ENCODE measurements at places on chromosomes 7 and 10.

DNA sequence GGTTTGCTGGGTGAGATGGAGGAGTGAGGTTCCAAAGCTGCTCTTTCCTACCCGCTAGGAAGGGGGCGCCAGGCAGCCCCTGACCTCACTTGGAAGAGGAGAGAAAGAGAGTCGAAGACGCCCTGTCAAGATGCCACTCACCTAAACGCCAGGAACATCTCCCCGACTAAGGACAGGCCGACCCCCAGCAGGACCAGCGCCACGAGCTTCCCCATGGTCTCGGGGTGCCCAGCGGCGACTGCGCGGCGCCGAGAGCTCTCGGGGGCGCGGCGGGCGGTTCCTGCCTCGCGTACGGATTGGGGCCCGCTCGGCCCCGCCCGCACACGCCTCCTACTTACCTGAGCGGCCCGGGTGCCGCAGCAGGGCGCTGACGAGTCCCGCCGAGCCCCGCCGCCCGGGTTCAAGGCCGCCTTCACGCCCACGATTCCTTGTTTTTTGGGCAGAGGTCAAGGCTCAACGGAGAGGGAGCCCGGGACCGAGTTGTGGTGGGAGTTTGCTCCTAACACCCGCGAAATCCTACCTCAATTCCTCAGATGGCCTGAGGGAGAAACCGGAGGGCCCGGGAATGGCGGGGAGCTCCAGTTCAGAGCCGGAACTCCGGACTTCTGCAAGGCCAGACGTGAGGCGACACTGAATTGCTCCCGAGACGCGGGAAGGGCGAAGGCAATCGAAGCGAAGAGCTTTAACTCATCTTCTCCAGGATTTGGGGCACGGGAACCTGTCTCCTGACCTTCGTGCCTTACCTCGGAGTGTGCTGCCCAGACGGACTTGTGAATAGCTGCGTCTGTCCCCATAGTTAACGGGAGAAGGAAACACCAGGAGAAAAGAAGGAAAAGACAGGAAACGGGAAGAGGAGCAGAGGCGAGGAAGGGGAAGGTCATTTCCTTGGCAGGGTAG, at the start of gene PON3:
PON3 (minus strand) TSS at position 240 of the 897 bp plus-strand sequence; CDS start at position 215, 25 bp downstream.
- peak; percentile 13 for DNase-seq
- H3K27ac ChIP-seq = no peak within 1 kb of the TSS
- peaks cover 33% of the 10 kb centered on the region for H3K27me3 ChIP-seq
- no peaks in the 10 kb centered on the region for H3K36me3 ChIP-seq
- H3K4me1 ChIP-seq = peaks cover 5% of the 10 kb centered on the region
- H3K4me3 ChIP-seq = peak within 1 kb of the TSS; percentile 64

- no peak for DNase-seq
- H3K4me1 ChIP-seq = no peaks in the 10 kb centered on the region
- H3K4me3 ChIP-seq = no peak overlapping the region
- H3K36me3 ChIP-seq = peaks cover 40% of the 10 kb centered on the region
- no peak overlapping the region for H3K27ac ChIP-seq
- no peaks in the 10 kb centered on the region for H3K27me3 ChIP-seq
Measured at GRCh38 chr7:157255201-157255606, 81.6 kb upstream of the DNAJB6 start.

- H3K27me3 ChIP-seq = peaks cover 17% of the 10 kb centered on the region
- DNase-seq = no peak
- H3K27ac ChIP-seq = no peak overlapping the region
- H3K4me1 ChIP-seq = no peaks in the 10 kb centered on the region
- no peak overlapping the region for H3K4me3 ChIP-seq
Measured at GRCh38 chr10:84097787-84098353, 41.4 kb upstream of the GHITM start.

DNA sequence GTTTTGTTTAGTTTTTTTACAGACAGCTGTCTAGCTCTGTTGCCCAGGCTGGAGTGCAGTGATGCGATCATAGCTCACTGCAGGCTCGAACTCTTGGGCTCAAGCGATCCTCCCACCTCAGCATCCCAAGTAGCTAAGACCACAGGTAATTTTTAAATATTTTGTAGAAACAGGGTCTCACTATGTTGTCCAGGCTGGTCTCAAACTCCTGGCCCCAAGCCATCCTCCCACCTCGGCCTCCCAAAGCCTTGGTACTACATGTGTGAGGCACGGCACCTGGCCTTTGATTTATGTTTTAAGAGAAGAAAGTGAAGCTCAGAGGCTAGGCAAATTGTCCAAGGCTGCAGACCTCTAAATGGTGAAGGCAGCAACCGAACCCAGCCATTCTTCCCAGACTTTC, 98.6 kb upstream of the SVIL start:
- H3K4me3 ChIP-seq = peak overlapping the region; percentile 5
- H3K4me1 ChIP-seq = peaks cover 33% of the 10 kb centered on the region
- no peak for DNase-seq
- no peak overlapping the region for H3K27ac ChIP-seq
- H3K27me3 ChIP-seq = peaks cover 10% of the 10 kb centered on the region

DNA sequence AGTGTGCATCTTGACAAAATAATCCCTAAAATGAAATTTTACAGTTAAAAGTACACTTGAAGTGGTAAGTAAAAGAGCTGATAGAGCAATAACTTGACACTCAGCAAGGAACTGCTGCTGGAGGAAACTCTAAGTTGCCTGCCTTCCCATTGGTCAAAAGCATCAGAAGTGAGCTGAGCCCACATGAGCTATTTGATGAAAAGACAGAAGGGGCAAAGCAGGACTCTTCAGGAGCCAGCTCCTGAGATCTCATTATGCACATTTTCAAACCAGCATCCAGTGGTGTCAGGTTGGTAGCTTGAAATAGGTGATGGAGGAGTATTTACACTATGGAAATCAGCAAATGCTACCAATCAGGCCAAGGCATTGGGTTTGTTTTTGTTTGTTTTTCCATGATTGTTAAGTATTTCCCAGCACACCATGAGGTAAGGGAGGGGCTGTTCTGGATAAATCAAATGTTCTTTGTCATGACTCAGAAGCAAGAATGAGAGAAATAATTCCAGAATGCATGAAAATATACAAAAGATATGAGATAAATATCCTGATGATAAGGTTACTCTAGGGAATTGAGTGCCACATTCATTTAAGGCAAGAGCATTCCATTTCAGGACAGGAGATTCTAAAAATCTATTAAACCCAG, 316.6 kb downstream of the SNX13 start:
- H3K36me3 ChIP-seq = no peaks in the 10 kb centered on the region
- no peaks in the 10 kb centered on the region for H3K4me1 ChIP-seq
- H3K4me3 ChIP-seq = no peak overlapping the region
- no peak for DNase-seq
- no peaks in the 10 kb centered on the region for H3K27me3 ChIP-seq

DNA sequence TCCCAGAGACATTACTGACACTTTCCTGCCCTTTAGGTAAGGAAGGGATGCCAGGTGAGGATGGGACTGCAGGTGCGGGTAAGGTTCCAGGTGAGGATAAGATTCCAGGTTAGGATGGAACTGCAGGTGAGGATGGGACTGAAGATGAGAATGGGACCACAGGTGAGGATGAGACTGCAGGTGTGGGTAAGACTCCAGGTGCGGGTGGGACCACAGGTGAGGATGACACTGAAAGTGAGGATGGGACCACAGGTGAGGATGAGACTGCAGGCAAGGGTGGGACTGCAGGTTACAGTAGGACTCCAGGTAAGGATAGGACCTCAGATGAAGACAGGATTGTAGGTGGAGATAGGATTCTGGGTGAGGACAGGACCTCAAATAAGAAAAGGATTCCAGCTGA, 322.3 kb downstream of the WDR37 start:
- H3K36me3 ChIP-seq = no peaks in the 10 kb centered on the region
- H3K4me1 ChIP-seq = no peaks in the 10 kb centered on the region
- H3K27me3 ChIP-seq = peaks cover 27% of the 10 kb centered on the region
- DNase-seq = no peak

- DNase-seq = no peak
- peaks cover 14% of the 10 kb centered on the region for H3K27me3 ChIP-seq
- no peak overlapping the region for H3K27ac ChIP-seq
- H3K36me3 ChIP-seq = no peaks in the 10 kb centered on the region
- peaks cover 4% of the 10 kb centered on the region for H3K4me1 ChIP-seq
Measured at GRCh38 chr7:956031-956430, 1.6 kb upstream of the ADAP1 start.
